ENCODE measurements at places on chromosomes 13 and 19. TPM values are rescaled to one million over a fixed set of nuclear protein-coding genes. Genes with fewer than 3 reads are reported as not detected.

Gene SIGLEC8
- not detected for polyA plus RNA-seq

Gene SLC10A2
- not detected for polyA plus RNA-seq

Gene TSHZ3
- polyA plus RNA-seq: 1.1 TPM

Gene KLK10
- not detected for polyA plus RNA-seq

Gene KCNJ14
- 0.12 TPM for polyA plus RNA-seq

All from CD8-positive, alpha-beta memory T cell (primary cell).